ENCODE measurements at places on chromosomes 3 and 15. TPM values are rescaled to one million over a fixed set of nuclear protein-coding genes. Genes with fewer than 3 reads are reported as not detected.
A peak's percentile ranks its signal among the peaks of the same experiment; 100 is the strongest.

The MUSTN1 gene
- total RNA-seq = 165 TPM

The GOLGA6L7 gene
- not detected for total RNA-seq

The CCR9 gene
- 0.09 TPM for total RNA-seq

The SLC35G2 gene
- 2.7 TPM for total RNA-seq

The CFAP92 gene
- 0.27 TPM for total RNA-seq

The SLC27A2 gene
- 0.18 TPM for total RNA-seq

The ATP2B2 gene
- 2.6 TPM for total RNA-seq

The TIGIT gene
- total RNA-seq = 0.09 TPM

The LDHAL6B gene
- not detected for total RNA-seq

The COL6A5 gene
- total RNA-seq = 0.09 TPM

The APOD gene
- 19.2 TPM for total RNA-seq

GRCh38 chr15:60372227-60372626 is 25.6 kb downstream of the ANXA2 start:
- DNase-seq = no peak
- no peak overlapping the region for H3K4me3 ChIP-seq
- H3K27me3 ChIP-seq = no peaks in the 10 kb centered on the region
- H3K27ac ChIP-seq = peak overlapping the region; percentile 91
- peaks cover 55% of the 10 kb centered on the region for H3K36me3 ChIP-seq
- peaks cover 45% of the 10 kb centered on the region for H3K4me1 ChIP-seq

GRCh38 chr15:72495007-72495406 is 20.9 kb downstream of the ARIH1 start:
- H3K4me1 ChIP-seq = no peaks in the 10 kb centered on the region
- no peaks in the 10 kb centered on the region for H3K27me3 ChIP-seq
- no peak overlapping the region for H3K4me3 ChIP-seq
- no peaks in the 10 kb centered on the region for H3K36me3 ChIP-seq
- no peak for DNase-seq
- H3K27ac ChIP-seq = no peak overlapping the region

GRCh38 chr3:35648347-35648746 is 9.0 kb downstream of the ARPP21 start:
- H3K4me1 ChIP-seq = peaks cover 3% of the 10 kb centered on the region
- H3K36me3 ChIP-seq = no peaks in the 10 kb centered on the region
- no peak overlapping the region for H3K4me3 ChIP-seq
- H3K27ac ChIP-seq = no peak overlapping the region
- H3K27me3 ChIP-seq = no peaks in the 10 kb centered on the region

DNA sequence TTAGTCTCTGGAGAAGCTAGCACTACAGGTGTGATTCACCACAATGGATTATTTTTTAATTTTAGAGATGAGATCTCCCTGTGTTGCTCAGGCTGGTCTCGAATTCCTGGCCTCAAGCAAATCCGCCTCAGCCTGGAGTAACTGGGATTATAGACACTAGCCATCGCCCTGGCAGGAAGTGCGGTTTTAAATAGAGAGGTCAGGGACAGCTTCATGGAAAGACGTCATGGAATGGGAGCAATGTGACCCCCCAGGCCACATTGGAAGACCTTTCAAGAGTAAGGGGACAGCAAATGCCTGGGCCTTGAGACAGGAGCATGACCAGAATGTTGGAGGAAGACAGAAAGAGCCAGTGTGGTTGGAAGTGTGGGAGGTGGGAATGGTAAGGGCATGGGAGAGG is 2.2 kb upstream of the ISG20 start:
- H3K36me3 ChIP-seq = peaks cover 8% of the 10 kb centered on the region
- no peak for DNase-seq
- H3K27ac ChIP-seq = no peak overlapping the region
- H3K27me3 ChIP-seq = no peaks in the 10 kb centered on the region
- H3K4me1 ChIP-seq = peaks cover 18% of the 10 kb centered on the region
- H3K4me3 ChIP-seq = no peak overlapping the region

GRCh38 chr3:127552038-127552437 is 38.5 kb downstream of the TPRA1 start:
- DNase-seq = no peak
- H3K36me3 ChIP-seq = no peaks in the 10 kb centered on the region
- H3K27ac ChIP-seq = no peak overlapping the region
- H3K27me3 ChIP-seq = no peaks in the 10 kb centered on the region
- peaks cover 16% of the 10 kb centered on the region for H3K4me1 ChIP-seq
- H3K4me3 ChIP-seq = no peak overlapping the region

GRCh38 chr3:169299889-169300288 is 363.6 kb downstream of the MECOM start:
- no peak for DNase-seq
- no peak overlapping the region for H3K27ac ChIP-seq
- H3K4me3 ChIP-seq = no peak overlapping the region
- H3K36me3 ChIP-seq = no peaks in the 10 kb centered on the region

DNA sequence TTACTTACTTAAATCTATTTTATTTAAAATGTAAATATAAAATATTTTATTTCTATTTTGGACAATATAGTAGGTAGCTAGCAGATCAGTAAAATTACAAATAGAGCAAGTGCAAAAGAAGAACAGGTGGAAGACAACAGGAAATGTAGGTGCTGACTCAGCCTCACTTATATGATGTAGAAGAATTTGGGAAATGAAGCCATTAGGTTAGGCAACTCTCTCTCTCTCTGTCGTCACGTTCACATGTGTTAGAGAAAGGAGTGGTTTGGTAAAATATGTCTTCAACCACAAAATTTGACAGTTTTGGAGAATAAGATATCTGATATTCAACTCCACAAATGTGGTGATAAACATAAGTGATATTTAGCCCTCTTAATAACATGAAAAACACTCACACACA is 532.5 kb upstream of the KCNMB2 start:
- no peaks in the 10 kb centered on the region for H3K4me1 ChIP-seq
- no peak overlapping the region for H3K27ac ChIP-seq
- H3K4me3 ChIP-seq = no peak overlapping the region
- H3K27me3 ChIP-seq = no peaks in the 10 kb centered on the region

DNA sequence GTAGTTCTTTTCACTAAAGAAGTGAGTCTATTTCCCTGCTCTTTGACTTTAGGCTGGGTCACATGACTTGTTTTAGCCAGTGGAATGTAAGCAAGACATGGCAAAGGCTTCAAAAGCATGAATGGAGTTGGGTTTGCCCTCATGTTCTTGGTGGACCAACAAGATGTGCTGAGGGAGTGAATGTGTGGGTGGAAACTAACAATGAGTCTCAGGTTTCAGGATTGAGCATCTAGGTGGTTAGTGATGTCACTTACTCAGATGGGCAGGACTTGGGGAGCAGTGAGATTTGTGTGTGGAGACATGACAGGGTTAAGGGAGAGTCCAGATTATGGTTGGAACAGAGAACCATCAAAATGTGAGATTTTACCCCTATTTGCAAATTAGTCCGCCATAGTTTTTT is 181.4 kb upstream of the UBE2E1 start:
- H3K4me3 ChIP-seq = no peak overlapping the region
- H3K27me3 ChIP-seq = no peaks in the 10 kb centered on the region
- H3K4me1 ChIP-seq = no peaks in the 10 kb centered on the region

- DNase-seq = peak; percentile 13
- peak overlapping the region; percentile 98 for H3K4me3 ChIP-seq
Measured at GRCh38 chr3:57557085-57557537, 1.0 kb downstream of the PDE12 start.

- H3K36me3 ChIP-seq = no peaks in the 10 kb centered on the region
- H3K4me3 ChIP-seq = no peak overlapping the region
- no peaks in the 10 kb centered on the region for H3K27me3 ChIP-seq
- no peak overlapping the region for H3K27ac ChIP-seq
- DNase-seq = peak; percentile 84
Measured at GRCh38 chr3:146839727-146840375, 234.7 kb upstream of the PLSCR5 start.

DNA sequence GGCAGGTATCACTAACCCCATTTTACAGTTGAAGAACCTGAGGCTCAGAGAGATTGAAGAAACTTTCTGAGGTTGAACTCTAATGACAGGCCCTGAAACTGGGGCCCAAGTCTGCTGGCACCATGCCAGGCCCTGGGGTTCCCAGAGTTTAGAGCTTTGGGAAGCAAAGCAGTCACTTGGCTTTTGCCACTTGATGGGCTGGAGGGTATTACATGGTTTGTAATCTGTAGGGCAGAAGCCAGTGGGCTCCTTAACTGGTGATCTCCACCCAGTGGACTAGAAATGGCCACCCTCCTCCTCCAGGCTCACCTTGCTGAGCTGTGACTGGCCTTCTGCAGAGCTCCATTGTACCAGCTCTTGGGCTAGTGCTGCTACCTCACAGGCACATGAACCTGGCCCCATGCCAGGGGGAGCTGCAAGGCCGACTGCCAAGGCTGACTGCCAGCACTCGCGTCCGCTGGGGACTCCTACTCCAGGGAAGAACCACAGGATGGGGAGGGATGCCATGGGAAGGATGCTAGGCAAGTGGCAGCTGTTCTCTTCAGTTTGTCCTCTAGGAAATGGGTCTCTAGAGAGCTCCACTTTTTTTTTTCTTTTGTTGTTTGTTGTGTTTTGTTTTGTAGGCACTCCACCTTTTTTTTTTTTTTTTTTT is 104.8 kb downstream of the ETFA start:
- H3K27ac ChIP-seq = no peak overlapping the region
- peak; percentile 54 for DNase-seq
- no peak overlapping the region for H3K4me3 ChIP-seq
- no peaks in the 10 kb centered on the region for H3K27me3 ChIP-seq

- DNase-seq = no peak
- no peak overlapping the region for H3K27ac ChIP-seq
- H3K4me3 ChIP-seq = no peak overlapping the region
Measured at GRCh38 chr3:179308001-179308400, 14.8 kb upstream of the ZNF639 start.

GRCh38 chr3:141740349-141740748 is 2.3 kb downstream of the RNF7 start:
- DNase-seq = no peak
- peaks cover 8% of the 10 kb centered on the region for H3K36me3 ChIP-seq
- H3K4me3 ChIP-seq = no peak overlapping the region
- H3K4me1 ChIP-seq = peaks cover 6% of the 10 kb centered on the region
- no peak overlapping the region for H3K27ac ChIP-seq
- no peaks in the 10 kb centered on the region for H3K27me3 ChIP-seq

GRCh38 chr15:59867086-59867855 is 136.8 kb upstream of the FOXB1 start:
- H3K36me3 ChIP-seq = no peaks in the 10 kb centered on the region
- H3K27me3 ChIP-seq = peaks cover 7% of the 10 kb centered on the region
- no peak for DNase-seq
- H3K4me3 ChIP-seq = no peak overlapping the region
- no peak overlapping the region for H3K27ac ChIP-seq
- H3K4me1 ChIP-seq = no peaks in the 10 kb centered on the region

GRCh38 chr15:46461416-46461815 is 826.6 kb downstream of the SQOR start:
- H3K36me3 ChIP-seq = no peaks in the 10 kb centered on the region
- no peak overlapping the region for H3K4me3 ChIP-seq
- no peak overlapping the region for H3K27ac ChIP-seq
- no peaks in the 10 kb centered on the region for H3K27me3 ChIP-seq

DNA sequence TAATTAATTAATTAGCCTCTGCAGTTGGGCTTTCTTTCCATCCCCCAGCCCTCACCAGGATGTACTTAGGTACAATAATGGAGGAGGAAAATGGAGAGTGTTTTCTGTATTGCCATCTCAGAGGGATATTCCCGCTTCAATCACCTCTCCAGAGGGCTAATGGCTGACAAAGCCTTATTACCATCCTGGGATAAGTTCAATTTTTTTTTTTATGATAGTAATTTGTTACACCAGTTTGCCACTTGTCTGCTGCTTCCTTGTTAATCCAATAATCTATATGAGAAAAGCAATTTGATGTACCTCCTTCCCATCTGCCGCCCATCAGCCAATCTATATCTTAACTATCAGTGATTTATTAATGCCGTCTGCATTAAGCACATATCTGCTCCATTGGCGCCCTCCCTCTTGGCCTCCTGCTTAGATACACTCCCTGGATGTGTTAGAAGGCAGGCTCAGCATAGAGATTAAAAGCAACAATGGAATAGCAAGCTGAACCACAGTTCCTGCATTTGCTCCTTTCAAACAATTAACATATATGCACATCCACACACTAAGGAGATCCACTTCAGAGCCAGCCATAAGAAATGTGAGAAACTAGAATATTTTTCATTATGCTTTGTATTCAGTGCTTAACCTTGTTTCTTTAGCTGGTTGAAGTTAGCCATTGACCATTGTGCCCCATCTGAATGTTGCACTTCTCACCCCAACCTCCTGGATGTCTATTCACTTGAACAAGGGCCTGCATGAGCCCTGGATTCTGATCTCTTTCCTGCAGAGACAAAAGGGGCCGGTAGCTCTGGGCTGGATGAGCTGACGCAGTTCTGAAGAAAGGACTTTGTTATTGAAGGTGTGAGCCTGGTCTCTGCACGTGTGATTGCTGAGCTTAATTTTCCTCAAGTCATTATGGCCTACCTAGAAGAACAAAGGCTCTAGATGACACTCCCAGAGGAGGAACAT is 237.3 kb upstream of the GAP43 start:
- H3K4me1 ChIP-seq = peaks cover 6% of the 10 kb centered on the region
- H3K27me3 ChIP-seq = no peaks in the 10 kb centered on the region
- DNase-seq = no peak
